ENCODE measurements at places on chromosomes 3 and 15. TPM values are rescaled to one million over a fixed set of nuclear protein-coding genes. Genes with fewer than 3 reads are reported as not detected.

SCAANT1 gene
- not detected for total RNA-seq

SLC49A4 gene
- 20.3 TPM for total RNA-seq

GSK3B gene
- total RNA-seq: 53.4 TPM

ASB7 gene
- total RNA-seq: 13.5 TPM

AHSG gene
- not detected for total RNA-seq
